ENCODE measurements at places on chromosomes 4 and X.

DNA sequence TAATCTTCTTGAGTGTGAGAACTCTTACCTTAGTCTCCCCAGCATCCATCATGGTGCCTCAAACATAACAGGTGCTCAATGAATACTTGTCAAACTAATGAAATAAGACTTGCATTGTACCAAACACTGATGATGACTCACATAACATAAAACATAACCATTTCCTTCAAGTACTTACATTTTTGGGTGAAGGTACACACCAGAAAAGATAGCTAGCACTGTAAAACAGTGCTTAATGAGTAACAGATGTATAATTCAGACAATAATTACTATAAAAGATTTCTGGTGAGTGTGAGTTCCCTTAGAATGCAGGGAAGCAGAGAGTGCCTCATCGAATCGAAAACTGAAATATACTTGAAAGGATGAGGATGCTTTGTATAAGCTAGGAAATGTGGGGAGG, 70.1 kb upstream of the HCCS start:
- no peak for DNase-seq

DNA sequence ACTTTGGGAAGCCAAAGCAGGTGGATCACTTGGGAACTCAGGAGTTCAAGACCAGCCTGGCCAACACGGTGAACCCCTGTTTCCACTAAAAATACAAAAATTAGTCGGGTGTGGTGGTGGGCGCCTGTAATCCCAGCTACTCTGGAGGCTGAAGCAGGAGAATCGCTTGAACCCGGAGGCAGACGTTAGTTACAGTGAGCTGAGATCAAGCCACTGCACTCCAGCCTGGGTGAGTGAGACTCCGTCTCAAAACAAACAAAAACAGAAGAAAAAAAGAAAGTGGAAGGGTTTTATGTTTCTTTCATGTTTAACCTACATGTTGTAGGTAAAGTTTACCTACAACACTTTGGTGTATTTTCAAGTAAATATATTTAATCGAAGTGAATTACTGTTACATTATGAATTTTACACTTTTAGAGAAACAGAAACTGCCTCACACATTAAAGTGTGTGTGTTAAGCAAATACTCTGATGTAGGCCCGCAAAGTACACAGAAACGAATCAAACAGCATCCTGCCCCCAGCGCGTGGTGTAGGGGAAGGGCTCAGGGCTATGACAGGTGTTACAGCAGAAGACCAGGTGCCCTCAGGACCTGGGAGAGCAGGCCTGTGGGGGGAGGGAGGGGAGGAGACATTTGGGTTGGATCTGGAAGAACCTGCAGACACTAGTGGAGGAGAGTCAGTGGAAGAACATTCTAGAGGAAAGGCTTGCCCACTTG, 39.0 kb downstream of the PTTG2 start:
- DNase-seq = no peak

GRCh38 chr4:150974252-150974640, 40.8 kb downstream of the LRBA start:
- no peak for DNase-seq

GRCh38 chr4:77582156-77582555, 23.5 kb upstream of the CXCL13 start:
- no peak for DNase-seq

GRCh38 chr4:39285111-39285795, 80.9 kb downstream of the RFC1 start:
- peak; percentile 63 for DNase-seq

- peak; percentile 34 for DNase-seq
Measured at GRCh38 chr4:170853422-170854021, 763.8 kb upstream of the AADAT start.
